Stimulated activated CD4-positive, alpha-beta T cell treated with anti-CD3 and anti-CD28 coated beads, TNF-alpha, amount 100 ng/mL, for 4 hours (primary cell): ENCODE measurements at places on chromosomes 5 and 9.

GRCh38 chr9:5095795-5096194 lies 89.6 kb downstream of the INSL6 start:
- DNase-seq, result no peak

DNA sequence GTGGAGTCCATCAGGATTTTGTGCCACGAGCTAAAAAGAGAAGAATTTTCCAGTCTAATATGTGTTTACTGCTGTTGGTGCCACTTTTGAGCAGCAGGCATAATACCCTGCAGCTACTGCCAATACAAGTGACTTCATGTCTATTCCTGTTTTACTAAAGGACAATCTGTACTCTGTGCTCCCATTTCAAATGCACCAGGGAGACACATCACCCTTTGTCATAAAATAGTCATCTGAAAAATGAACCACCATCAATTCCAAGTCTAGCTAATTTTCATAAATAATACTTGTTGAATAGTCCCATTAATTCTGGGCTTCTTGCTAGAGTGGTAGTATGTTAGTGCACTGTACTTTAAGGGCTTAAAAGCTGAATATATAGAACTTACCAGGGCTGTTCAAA lies 8.9 kb upstream of the PKD2L2 start:
- DNase-seq, result no peak

DNA sequence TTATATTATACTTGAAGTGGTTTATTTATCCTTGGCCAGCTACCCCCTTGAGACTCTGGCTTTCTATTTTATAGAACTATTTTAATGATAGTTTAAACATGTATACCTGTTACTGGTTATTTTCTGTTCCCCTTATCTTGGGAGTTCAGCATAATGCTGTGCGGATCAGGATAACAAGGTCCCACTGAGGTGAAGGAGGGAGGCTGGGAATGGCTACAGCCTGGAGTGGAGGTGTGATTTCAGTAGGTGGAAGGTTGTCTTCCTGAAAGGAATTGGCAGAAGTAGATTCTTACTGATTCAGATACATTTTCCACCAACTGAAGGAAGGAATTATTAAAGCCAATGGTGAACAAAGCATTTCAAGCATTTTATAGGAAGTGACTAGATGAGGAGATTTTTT lies 38.9 kb downstream of the PAM start:
- no peak for DNase-seq

GRCh38 chr9:132136151-132136780 lies 25.6 kb upstream of the NTNG2 start:
- no peak for DNase-seq

DNA sequence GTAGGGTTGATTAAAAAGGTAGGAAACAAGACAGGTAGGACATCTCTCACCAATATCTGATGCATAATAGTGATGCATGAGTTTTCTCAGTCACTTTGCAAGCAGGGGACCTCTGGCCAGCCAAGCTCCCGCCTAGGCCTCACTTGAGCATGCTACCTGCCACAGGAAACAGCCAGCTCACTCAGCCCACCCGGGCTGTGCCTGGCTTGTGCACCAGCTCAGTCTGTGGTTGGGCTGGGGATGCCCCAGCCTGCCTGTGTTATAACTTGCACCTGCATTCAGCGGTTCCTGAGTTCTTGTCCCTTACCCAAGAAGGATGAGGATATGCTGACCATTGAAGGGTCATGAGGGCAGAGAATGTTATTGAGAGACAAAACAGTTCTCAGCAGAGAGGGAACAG lies 172.8 kb upstream of the PLCXD3 start:
- DNase-seq, result no peak

GRCh38 chr9:117523531-117524153 lies 108.8 kb upstream of the ASTN2 start:
- DNase-seq, result no peak

DNA sequence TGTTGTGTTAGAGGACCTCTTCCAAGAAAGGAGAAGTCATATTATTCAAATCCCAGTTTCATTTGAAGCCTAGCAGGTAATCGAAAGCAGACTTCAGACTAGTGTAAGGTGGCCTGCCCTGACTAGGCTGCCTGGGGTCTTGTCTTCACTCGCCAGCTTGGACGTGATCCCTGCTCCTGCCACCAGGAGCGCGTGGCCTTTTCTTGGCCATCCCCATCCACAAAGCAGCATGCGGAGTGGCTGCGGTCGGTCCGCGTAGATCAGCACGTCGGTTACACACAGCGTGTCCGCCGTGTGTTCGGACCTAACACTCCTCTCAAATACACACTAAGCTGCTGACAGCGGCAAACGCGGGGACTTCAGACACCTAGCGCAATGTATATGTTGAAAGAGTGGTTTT lies 37.3 kb downstream of the CFAP77 start:
- no peak for DNase-seq

- DNase-seq, result no peak
Measured at GRCh38 chr5:150497274-150497988, 10.5 kb upstream of the NDST1 start.

- DNase-seq, result no peak
Measured at GRCh38 chr5:108564441-108564840, 182.5 kb upstream of the FBXL17 start.

GRCh38 chr9:114738581-114739316 lies 56.8 kb upstream of the TEX48 start:
- peak; percentile 57 for DNase-seq

DNA sequence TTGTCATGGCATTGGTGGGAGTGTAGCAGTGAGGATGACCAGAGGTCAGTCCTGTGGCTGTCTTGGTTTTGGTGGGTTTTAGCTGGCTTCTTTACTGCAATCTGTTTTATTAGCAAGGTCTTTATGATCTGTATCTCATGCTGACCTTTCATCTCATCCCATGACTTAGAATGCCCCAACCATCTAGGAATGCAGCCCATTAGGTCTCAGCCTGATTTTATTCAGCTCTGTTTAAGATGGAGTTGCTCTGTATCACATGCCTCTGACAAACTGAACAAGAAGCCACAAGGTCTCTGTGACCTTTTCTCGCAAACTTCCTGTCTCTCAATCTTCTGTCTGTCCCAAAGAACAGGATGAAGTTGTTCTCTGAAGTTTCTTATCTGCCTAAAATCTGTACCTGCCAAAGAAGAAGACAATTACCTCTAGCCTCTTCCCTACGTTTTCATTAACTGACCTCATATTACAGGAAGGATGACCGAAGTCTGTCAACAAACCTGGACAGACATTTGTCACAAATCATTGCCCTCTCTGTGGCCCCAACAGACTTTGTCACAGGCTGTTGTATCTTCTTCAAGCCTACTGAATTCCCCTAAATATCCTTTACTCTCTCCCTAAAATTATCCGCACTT lies 284.2 kb upstream of the SEMA6A start:
- no peak for DNase-seq

GRCh38 chr9:69193685-69194032 lies 19.6 kb downstream of the TJP2 start:
- DNase-seq, result no peak

- no peak for DNase-seq
Measured at GRCh38 chr5:165328846-165329245, 1823.4 kb downstream of the MAT2B start.

- DNase-seq, result peak; percentile 44
Measured at GRCh38 chr9:136901516-136902258, 15.4 kb downstream of the TRAF2 start.

- DNase-seq, result no peak
Measured at GRCh38 chr5:108747774-108748400, at the start of gene FER. FER (plus strand) TSS chr5:108747897; CDS start chr5:108798183, 50,286 bp downstream.

DNA sequence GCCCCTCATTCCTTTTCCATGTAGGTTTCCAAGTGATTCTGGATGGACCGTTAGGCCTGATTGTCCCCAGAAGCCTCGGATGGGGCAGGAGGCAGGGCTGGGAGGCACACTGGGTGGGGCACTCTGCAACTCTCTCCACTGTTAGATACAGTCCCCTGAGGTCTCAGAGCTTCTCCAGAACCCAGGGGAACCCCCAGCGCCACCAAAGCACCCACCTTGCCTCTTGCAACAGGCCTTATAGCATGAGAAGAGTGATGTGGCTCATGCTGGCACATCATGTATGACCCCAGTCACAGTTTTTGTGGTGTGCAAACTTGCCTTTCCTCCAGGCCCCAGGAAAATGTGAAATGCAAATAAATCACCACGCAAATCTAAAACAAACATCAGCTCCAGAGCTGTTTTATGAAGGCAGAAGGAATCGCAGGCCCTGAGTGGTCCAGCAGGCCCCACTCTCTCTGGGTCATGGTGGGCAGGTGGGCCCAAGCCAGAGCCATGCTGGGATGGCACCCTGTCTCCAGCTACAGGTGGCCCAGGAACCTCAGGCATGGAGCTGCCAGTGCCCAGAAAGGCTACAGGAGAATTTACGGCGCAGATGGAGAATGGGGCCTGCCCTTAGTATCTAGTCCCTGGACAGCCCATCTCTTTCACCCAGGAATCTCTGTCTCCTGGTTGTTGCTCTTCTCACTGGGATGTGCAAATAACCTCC lies 36.3 kb upstream of the CDKN2AIPNL start:
- DNase-seq, result no peak

DNA sequence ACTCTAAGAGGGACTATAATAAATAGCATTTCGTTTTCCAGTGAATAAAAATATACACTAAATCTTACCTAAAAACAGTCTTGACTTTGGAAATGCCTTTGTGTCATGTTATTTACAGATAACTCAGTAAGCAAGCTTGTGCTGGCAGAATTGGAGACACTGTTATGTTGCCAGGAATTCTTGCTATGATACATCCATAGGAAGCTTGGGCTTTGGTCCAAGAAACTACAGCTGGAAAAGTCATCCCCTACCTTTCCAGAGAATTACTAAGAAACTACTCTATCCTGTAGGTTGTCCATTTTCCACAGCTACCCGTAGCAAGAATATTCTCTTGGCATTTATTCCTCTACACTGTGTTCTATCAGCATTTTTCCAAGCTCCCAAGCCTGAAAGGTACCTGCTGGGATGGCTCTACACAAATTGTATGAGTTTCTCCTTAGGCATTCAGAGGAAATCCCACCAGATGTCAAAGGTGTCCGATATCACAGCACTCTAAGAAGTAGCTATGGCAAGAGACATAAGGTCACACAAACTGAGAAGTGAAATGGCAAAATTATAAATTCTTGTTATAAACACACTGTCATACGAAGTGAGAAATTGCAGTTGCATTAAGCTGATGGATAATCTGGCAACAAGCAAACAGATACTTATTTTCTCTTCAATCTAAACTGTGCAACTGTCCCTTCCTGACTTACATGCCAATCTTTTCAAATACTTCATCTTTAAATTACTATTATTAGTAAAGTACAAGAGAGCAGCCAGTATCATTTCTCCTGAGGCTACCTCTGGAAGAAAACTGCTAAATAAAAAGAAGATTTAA lies 68.5 kb downstream of the MCTP1 start:
- DNase-seq, result no peak

DNA sequence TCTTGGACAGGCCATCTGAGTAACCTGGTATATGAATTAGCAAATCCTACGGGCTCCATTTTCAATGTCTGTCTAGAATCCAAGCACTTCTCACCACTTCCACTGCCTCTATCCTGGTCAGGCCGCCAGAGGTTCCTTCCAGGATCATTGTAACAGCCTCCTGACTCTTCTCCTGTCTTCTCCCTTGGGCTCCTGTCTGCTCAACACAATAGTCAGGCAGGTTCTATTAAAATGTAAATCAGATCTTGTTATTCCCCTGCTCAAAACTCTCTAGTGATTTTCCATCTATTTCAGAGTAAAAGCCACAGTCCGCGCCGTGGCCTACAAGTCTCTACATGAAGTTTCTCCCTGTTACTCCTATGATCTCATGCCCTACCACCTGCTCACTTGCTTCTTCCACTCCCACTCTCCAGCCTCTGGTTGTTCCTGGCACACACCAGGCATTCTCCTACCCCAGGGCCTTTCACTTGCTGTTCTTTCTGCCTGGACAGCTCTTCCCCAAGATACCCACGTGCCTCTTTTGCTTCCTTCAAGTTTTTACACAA lies 21.7 kb downstream of the ZNF366 start:
- DNase-seq, result no peak

- no peak for DNase-seq
Measured at GRCh38 chr5:37172957-37173356, 76.2 kb downstream of the CPLANE1 start.

- DNase-seq, result peak; percentile 35
Measured at GRCh38 chr9:98192503-98193335, at the start of gene CORO2A. CORO2A (minus strand) TSS chr9:98192637; CDS start chr9:98157660, 34,977 bp downstream.

- DNase-seq, result no peak
Measured at GRCh38 chr5:170737591-170737990, 45.9 kb upstream of the GABRP start.

DNA sequence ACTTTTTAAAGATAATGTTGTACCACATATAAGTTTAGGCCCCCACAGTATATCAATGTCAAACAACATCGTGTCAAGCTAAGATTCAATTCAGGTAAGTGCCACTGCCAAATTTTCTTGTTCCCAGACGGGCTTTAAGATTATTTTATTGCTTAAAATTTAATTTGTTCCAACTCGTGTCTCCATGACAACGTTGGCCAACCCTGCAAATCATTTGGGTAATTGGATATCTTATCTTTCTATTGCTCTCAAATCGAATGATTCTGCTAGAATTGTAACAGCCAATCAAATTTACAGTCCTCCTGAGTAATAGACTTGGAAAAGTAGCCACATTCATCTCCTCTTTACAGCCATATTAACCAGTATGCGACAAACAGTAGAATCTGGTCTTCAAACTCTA lies 19.5 kb downstream of the TLE1 start:
- DNase-seq, result no peak

- DNase-seq, result no peak
Measured at GRCh38 chr9:116718111-116718510, 31.0 kb downstream of the TRIM32 start.

DNA sequence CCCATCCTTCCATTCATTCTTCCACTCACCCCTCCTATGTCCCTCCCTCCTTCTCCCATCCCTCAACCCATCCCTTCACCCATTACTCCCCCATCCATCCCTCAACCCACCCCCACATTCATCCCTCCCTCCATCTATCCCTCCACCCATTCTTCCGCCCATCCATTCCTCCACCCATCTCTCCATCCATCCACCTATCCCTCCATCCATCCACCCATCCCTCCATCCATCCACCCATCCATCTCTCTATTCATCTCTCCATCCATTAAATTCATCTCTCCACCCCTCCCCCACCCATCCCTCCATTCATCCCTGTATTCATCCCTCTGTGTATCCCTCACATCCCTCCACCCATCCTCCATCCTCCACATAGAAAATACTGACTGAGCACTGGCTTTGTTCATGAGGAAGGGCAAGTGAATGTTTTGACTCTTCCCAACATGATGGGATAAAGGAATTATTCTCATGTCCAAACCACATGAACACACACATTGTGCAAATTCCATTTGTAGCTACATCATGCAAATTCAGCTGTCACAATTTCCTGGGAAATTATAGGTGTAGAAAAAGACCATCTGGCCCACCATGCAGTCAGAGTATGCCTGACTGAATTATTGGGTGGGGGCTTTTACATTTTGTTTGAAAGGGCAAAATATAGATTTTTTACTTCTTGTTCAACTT lies 6.9 kb upstream of the VAV2 start:
- no peak for DNase-seq
